ENCODE measurements at places on chromosomes 2 and 18.

DNA sequence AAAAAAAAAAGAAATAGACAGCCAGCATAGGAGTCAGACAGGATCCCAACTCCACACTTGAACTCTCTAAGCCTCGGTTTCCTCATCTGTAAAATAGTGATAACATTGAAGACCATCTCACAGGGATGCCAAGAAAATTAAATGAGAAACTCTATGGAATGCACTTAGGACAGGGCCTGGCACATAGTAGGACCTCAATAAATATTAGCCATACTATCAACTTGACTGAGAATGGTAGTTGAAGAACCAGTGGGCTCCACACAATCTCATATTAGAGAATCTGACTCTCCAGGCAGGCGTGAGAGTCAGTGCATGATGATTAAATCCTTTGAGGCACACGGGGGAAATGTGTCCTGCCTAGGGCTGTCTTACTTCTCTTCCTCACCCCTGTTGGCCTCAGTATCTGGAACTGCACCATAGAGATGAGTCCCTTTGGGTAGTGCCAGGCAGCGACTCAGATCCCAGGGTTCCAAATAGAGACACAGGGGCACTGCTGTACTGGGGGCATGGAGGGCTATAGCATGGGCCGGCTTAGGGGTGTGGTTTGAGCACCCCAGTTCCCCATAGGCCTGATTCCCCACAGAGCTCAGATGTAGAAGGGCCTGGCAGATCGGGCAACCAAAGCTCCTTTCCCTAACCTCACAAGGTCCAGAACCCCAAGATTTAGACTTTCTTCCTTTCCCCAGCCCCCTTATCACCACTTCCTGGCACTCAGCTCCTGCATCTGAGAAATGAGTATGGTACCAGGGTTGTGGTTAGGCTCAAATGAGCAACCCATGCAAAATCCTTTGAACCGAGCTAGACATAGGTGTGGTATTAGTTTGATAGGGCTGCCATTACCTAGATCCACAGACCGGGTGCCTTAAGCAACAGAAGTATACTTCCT is 51.3 kb upstream of the CAB39 start:
- DNase-seq: no peak

DNA sequence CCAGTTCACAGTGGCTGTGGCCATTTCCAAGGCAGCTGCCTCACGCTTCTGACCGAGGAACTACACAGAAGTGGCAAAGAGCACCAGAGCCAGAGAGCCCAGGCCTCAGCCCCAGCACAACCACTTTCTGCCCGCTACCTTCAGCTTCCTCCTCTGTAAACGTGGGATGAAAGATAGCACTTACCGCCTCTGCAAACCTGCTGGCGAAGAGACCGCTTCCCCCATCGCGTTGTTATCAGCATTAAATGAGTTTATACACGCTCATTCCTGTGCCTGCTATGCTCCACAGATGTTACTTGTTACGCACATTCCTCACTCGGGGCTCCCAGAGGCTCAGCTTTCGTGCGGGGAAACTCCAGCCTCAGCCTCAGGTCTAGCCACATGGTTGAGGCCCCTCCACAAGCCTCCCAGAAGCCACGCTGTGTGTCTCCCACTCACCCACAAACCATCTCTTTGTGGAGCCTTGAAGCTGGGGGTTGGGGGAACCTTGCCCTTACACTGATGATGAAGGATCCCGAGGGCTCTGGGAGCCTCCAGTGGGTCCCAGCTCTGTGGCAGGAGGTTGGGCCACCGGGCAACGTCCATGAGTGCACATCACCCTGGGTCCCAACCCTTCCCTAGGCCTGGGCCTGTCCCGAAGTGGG is 63.3 kb upstream of the SMAD7 start:
- no peak for DNase-seq

DNA sequence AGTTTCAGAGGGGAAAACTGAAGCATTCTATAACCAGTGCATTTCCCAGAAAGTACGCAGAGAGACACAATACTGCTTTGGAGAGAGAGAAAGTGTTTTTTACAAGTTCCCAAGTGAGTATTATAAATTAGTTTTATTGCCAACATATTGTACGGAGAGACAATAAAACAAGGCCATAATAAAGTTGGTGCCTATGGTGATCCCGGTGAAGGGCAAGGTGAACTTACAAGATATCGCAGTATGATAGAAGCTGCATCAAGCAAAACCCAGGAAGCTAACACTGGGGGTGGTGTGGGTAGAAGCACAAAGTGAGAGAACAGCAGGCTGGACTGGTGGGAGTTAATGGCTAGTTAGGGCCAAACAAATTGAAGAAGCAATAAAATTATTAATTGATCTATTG is 7.5 kb downstream of the TMSB10 start:
- no peak for DNase-seq

DNA sequence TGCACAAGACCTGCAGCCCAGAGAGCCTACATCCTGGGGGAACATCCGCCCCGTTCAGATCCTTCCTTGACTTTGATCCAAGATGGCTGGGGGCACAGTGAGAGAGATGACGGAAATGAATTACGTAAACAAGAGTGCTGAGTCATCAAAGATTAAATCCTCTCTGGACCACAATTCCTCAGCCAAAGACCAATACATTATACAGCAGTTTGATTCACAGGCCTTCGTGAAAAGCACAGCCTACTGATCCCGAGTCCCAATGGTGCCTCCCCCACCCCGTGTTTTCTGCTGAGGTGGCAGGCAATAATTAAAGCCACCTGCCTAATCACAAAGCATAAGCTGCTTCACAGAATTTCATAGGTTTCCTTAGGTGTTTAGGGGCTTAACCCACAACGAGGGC is 43.0 kb downstream of the MYO5B start:
- no peak for DNase-seq

GRCh38 chr2:28956890-28957289 is 24.2 kb upstream of the TOGARAM2 start:
- no peak for DNase-seq

DNA sequence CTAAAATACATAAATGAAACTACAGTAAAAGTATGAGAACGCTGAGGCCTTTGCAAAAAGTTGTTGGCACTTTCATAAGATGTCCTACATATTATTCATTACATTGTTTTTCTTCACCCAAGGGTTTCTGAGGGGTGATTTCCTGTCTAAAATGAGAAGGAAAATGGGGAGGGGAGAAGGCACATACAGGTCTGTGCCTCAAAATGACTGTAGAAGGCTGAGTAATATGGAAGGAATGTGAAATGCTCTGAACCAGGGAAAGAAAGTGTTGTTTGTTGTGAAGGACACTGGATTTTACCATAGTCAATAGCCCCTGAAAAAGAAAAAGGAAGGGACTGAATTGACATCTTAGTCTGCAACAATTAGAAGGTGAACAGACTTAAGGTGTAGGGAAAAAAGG is 99.5 kb upstream of the RNF152 start:
- no peak for DNase-seq

- DNase-seq: no peak
Measured at GRCh38 chr2:151638191-151638933, 95.9 kb downstream of the NEB start.

- DNase-seq: no peak
Measured at GRCh38 chr2:226970362-226970761, 134.5 kb downstream of the RHBDD1 start.

DNA sequence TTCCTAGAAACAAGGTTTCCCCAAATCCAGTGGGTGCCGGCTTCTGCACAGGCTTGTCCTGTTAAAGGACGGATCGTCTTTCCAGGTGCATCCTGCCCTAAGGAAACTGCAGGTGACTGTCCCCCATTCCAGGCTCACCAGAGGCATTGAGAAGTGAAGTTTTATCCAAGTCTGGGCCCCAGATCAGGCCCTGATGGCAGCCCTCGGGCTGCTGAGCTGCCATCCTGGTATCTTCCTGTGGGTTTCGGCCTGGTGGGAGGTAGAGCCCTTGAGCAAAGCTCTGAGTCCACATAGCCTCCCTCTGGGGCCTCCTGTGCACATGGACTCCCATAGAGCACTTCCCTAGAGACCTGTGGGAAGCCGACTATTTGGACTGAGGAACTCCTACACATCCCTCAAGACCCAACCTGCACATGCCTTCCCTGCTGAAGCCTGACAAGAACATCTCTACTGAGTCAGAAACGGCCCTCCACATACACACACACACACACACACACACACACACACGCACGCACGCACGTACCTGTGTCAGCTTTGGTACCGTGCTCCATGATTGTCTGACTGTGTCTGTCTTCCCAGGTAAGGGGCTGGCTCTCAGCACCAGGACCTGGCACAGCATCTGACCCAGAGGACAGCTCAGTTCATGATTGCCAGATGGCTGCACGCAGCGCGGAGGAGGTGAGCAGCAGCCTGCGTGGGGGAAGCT is 16.4 kb downstream of the TNS1 start:
- no peak for DNase-seq

DNA sequence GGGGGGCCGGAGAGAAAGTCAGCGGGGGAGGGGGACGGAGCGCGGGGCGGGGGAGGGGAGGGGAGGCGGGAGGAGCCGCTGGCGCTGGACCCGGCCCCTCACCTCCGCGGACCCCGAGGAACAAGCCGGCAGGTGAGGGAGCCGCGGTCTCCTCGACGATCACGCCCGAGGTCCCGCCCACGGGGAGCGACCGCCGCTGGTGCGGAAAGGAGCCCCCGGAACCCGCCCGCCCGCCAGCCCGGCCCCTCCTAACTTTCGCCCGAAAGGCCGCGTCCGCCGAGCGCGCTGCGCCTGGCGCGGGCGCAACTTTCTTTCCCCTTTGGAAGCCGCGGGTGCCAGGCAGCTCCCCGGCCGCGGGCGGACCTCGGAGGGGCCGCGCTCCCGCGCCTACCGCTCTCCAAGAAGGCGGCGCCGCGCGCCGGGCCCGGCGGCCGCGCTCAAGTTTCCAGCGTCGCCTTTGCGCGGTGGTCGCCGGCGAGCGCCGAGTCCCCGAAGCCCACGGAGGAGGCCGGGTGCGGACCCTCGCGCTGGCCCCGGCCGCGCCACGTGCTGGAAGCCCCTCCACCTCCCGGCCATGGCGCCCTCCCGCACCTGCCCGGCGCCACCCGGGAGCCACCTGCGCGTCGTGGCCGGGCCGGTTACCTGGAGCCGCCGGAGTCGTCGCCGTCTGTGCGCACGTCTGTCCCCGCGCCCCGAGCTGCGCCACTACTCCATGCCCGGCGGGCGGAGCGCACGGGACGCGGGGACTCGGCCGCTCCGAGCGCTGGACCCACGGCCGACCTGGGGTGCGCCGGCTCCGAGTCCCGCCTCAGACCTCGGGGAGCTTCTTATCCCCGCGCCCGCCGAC is at the start of gene ALKAL2:
Gene ALKAL2 (minus strand): TSS at position 181 of the 847 bp plus-strand sequence. CDS start 256 bp downstream, outside the sequence.
- no peak for DNase-seq

GRCh38 chr2:186544255-186544675 is 45.6 kb upstream of the ITGAV start:
- DNase-seq: no peak
